Endothelial cell (in vitro differentiated cells): ENCODE measurements at places on chromosomes 1 and 21.
A peak's percentile ranks its signal among the peaks of the same experiment; 100 is the strongest.

DNA sequence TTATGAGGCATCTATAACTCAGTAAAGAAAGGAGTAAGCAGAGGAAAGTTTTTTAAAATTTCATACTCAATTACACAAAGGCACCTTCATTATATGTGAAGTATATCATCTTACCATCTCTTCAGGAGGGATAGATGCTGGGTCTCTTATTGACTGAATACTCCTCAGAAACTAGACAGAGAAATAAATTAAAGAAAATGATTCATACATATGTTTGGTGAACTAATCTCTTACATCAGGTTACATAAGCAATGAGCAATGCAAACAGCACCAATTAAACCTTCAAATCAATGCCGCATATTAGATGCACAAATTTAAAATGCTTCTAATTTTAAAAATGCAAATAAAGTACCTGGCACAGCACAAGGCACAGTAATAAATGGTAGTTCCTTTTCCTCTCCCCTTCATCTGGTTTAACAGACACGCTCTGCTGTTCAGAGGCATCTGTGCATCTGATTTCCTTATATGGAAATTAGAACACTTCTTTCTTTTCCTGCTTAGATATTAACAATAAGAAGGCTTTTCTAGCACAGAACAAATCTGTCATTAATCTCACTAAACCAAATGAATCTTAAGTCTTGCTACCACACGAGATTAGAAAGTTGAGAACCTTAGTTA is 20.0 kb downstream of the SCYL3 start:
- DNase-seq: no peak

DNA sequence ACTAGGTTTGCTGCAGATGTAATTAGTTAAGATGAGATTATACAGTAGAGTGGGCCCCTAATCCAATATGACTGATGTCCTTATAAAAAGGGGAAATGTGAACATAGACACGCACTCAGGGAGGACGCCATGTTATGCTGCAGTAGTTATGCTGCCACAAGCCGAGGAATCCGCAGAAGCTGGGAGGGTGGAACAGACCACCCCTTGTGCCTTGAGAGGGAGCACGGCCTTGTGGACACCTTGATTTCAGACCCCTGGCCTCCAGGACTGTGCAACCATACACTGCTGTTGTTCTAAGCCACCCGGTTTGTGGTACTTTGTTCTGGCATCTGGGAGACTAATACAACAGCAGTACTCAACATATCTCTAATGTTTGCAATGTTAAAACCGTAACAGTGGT is 57.9 kb upstream of the HIVEP3 start:
- DNase-seq: no peak

GRCh38 chr1:93668121-93668520 is 13.5 kb downstream of the BCAR3 start:
- no peak for DNase-seq

GRCh38 chr1:201251411-201251810 is 31.9 kb upstream of the PKP1 start:
- DNase-seq: no peak

DNA sequence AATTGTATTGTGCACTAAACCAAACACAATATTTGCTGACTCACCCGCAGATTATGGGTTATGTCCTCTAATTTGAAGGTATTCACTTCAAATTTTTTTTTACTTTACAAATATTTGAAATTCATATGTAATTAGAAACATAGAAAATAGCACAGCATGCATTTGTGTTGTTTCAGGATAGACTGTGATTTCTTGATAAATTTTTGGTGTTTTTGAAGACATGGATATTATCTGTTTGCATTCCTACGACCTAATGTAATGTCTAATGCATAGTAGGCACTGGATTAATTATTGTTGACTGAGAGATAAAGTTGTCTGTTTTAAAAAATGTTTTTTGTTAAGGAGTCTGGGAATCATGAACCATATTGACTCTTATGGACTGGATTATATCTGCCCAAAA is 850.2 kb downstream of the BRINP3 start:
- DNase-seq: no peak

- peak; percentile 42 for DNase-seq
Observed at GRCh38 chr1:151612501-151613281, 841 bp downstream of the SNX27 start.

DNA sequence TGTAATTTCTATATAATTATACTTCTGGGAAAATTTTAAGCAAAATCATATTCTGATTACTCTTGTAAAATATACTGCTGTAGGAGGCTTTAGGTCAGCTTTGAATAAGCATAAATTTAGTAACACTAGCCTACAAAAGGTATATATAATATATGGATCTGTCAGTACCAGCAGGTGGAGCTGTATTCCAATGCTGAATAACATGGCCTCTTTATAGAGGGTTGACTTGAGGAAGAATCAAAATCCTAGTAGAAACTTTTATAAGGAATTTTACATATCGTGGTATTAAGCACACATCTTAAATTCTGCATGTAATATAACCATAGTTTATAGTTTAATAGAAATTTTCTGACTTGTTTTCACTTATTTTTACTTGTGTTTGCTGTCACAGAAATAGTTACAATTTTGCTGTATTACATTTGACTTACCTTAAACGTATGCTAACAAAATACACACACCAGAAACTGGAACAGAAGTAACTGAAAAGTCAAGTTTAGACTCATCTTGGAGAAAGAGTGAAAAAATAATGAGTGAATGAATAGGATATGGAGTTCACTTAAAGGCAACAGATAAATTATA is 79.3 kb downstream of the HMCN1 start:
- peak; percentile 25 for DNase-seq
